ENCODE measurements at places on chromosomes 11 and 22. TPM values are rescaled to one million over a fixed set of nuclear protein-coding genes. Genes with fewer than 3 reads are reported as not detected.

DNA sequence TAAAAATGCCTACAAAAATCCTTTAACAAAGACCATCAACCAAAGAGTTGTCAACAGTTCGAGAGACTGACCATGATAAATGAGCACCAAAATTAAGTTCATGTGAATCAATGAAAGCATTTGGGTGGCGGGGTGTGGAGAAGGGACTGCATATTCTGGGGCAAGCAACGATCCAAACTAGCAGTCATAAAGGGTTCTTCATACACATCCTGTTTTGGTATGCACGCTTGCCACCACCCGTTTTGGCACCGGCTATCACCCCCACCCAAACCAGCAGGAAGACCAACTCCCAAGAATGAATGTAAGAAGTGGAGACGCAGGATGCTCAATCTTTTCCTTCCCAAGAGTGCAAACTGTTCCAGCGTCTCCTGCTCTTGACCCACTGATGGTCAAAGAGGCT lies 80.8 kb downstream of the SGSM3 start:
- DNase-seq: no peak

DNA sequence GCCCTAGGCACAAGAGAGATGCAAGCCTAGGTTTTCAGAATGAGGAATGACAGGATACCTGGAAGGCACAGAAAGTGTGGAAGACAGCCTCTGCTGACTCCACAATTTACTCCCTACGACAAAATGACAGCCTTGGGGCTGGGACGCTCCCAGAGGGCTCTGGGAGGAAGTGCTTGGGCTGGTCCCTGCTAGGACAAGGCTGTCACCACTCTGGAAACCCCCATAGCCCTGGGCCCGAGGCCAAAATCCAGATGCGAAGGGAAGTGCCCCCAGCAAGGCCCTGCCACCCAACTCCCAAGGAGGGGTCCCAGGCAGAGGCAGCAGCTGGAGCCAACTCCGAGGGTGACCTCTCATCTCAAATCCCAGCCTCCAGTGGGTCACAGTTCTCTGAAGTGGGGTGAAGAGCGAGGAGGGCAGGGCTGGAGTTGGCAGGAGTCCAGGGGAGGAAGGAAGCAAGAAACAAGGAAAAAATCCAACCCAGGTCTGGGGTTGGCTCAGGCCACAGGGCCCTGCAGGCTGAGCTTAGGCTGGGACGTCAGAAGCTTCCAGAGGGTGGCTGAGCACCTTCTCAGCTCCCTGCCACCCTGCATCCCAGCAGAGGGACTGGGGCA lies 6.3 kb upstream of the CDC42EP2 start:
- no peak for DNase-seq

- DNase-seq: no peak
These were observed 6.1 kb upstream of the RNASEH2C start for GRCh38 chr11:65726660-65727059.

Gene BTBD18
- not detected for total RNA-seq

GRCh38 chr22:26502688-26503561 lies 9.3 kb downstream of the TFIP11 start:
- no peak for DNase-seq

DNA sequence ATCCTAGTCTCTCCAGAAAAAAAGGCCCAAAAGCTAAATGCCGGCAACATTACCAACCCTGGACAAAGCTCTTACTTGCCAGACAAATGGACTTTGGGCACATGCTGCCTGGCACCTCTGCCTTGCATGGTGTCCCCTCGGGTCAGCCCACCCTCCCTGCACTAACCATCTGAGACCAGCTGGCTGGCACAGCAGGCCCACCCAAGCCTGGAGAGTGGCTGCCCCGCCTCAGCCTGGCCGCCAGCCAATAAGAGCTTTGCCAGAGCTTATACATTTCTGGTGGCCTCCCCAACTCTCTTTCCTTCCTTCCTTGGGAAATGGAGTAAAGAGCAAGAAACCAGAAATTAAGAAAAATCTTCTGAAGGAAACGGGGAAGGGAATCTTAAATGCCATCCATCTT lies 24.5 kb downstream of the MCHR1 start:
- no peak for DNase-seq

DNA sequence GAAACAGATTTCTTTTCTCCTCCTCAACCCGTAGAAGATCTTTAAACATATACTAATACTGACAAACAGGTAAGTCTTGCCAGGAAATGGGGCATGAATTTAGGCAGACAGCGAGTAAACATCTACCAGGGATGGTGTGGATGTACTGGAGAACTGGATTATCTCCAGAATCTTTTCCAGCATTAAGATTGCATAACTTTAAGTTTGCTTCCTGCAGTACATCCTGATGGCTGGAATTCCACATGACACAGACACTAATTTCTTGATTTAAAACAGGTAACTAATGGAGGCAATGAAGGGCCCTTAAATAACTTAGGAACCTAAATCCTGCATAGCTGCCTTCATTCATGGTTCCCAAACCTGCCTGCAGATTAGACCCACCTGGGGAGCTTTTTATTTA lies 40.7 kb downstream of the JHY start:
- no peak for DNase-seq

Gene DDIAS
- total RNA-seq: 1.2 TPM

DNA sequence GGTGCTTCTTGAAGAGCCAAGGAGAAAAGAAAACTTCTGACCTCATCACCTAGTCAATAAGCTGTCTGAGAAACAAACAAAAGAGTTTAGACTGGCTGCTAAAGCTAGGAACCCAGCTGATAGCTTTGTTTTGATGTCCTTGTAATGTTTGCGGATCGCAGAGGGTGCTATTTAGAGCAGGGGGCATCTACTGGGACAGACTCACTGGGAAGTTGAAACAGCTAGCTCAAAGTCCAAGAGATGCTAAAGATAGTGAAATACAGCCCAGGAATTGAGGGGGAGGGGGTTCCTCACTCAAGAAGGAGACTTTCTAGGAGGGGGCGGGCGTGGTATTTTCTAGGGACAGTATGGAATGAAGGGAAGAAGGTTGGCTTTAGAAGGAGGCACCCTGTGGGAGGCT lies 18.9 kb downstream of the ZBTB16 start:
- no peak for DNase-seq

DNA sequence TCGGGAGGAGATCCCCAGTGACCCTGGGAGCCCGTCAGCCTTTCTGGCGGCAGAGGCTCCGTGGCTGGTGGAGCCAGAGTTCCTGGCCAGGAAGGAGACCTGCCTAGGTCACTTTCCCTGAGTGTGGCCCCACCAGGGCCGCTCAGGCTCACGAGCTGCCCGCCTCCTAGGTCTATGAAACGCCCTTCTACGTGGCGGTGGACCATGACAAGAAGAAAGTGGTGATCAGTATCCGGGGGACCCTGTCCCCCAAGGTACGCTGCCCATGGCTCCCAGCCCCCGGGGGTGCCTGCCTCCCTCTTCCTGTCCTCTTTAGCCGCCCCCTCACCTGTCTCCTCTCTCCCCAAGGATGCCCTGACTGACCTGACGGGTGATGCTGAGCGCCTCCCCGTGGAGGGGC lies 17.0 kb upstream of the MYRF start:
- no peak for DNase-seq

- DNase-seq: no peak
These were observed 485.8 kb upstream of the CADM1 start for GRCh38 chr11:115990004-115990447.

DNA sequence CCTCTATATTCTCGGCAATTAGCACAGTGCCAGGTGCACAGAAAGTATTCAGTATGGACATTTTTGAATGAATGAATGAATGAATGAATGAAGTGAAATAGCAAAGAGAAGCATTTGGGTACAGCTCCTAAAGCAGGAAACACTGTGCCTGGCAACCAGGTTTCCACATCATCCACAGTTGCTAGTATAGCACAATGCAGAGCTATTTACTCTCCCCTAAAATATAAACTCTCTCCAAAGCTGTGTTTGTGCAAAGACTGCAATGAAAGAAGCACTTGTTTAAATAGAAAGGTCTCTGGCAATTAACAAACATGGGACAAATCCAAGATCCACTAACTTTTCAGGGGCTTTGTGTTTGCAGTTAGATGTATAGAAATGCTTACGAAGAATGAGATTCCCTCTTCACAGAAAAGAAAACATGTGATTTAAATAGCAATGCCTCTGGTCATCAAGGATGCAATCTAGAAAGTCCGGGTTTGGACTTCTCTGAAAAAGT lies 103.0 kb upstream of the OPCML start:
- DNase-seq: no peak
